NCI-H526 treated with DMSO at 0.1 percent for 48 hours (cell line): ENCODE measurements at places on chromosomes 7 and 10.

GRCh38 chr10:71042216-71042615, 153.9 kb upstream of the PCBD1 start:
- no peak for DNase-seq

- no peak for DNase-seq
Observed at GRCh38 chr7:32399311-32399710, 90.9 kb downstream of the LSM5 start.

- DNase-seq: no peak
Observed at GRCh38 chr7:127745445-127745844, 93.5 kb downstream of the SND1 start.

GRCh38 chr10:3192856-3193635, 20.5 kb upstream of the PITRM1 start:
- DNase-seq: peak; percentile 51

GRCh38 chr10:3708852-3709251, 76.2 kb downstream of the KLF6 start:
- DNase-seq: no peak

DNA sequence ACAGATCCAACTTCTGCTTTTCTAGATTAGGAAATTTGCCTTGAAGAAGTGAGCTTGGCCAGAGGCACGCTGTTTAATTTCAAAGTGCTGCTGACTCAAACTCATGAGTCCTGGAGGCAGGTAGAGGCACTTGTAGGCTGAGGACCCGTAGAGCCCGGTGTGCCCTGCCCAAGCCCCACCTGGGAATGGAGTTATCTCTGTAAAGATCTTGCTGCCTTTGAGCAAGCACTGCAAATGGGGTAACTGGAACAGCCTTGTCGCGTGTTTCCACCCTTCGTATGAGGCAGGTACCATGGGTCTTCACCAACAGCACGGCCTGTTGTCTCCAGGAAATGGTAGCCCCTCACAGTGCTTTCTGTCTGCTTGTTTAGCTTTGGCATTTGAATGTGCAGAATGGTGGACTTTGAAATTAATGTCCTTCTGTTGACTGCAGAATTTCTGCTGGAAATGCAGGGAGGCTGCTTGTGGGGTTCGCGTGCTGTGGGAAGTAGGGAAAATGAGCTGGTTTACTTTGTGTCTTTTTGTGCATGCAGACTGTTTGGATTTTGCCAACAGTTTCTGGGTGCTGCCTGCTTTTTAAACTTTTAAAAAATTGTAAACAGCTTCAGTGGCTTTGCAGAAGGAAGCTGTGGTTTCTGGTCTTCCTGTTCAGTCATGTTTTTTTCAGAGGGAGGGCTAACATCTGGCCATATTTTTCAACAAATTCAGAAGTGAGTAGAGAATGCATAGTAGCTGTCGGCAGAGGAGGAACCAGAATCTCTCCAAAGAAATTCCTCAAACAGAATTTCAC, 27.2 kb downstream of the CCM2 start:
- no peak for DNase-seq

DNA sequence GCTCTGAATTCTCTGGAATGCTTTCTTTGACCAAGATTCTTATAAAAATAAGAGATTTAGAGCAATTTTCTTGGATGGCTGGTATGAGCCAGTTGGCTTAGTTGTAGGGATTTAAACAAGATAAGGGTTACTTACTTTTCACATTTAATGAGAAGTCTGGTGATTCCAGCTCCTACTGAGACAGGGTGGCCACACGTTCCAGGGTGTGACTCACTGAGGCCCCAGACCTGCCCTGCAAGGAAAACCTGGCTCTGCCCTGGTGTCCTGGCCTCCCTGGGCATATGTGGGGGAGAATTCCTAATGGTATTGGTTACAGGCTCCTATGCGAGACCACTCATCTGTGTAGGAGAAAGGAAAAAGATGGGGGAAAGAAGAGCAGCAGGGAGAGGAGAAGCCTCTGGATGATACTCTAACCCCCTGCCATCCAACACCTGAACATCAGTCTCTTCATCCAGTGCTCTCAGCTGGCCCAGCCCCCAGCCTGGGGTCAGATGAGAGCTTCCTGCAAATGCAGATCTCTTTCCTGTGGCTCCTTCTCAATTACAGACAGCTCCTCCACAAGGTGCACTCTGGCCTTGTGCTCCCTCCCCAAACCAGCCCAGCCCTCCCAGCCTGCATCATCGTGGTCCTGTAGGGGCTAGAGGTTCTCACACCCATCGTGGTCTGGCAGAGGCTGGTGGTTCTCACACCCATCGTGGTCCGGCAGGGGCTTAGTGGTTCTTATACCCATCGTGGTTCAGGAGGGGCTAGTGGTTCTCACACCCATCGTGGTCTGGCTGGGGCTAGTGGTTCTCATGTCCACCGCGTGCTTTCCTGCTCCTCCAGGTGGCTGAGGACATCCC, 139.9 kb downstream of the EGFR start:
- DNase-seq: no peak

DNA sequence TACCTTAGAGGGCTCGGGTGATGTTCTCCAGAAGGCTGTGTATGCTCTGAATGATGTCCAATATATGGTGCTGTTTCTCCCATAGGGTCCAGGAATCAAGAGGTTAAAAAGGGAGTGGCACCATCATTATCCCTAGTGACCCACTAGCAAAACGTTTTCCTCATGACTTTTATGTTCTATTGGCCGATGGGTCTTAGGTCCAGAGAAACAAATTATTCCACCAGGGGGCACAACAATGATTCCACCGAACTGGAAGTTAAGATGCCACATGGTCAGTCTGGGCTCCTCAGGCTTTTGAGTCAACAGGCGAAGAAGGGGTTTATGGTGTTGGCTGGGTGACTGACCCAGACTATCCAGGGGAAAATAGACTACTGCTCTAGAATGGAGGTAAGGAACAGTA, 256.1 kb downstream of the COBL start:
- DNase-seq: no peak

- DNase-seq: no peak
Observed at GRCh38 chr7:146366938-146367337, 250.3 kb downstream of the CNTNAP2 start.

DNA sequence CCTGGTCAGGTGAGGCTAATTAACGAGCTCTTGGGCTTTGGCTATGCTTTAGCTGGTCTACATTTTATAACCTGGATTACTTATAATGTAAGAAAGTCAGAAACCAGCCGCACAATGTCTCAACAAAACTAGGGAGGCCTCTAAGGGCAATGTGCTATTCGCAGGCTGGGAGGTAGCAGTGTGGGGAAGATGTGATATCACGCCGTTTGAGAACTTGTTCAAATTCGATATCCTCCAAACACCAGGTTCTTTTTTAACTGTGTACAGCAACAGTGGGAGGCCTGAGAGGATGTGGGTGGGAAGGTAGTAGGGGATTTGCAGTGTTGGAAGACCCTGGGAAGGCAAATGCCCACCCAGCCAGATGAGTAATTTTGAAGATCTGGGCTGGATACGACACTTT, 184.5 kb downstream of the JAZF1 start:
- DNase-seq: no peak

- DNase-seq: no peak
Observed at GRCh38 chr7:23161482-23161881, 20.4 kb upstream of the NUP42 start.

DNA sequence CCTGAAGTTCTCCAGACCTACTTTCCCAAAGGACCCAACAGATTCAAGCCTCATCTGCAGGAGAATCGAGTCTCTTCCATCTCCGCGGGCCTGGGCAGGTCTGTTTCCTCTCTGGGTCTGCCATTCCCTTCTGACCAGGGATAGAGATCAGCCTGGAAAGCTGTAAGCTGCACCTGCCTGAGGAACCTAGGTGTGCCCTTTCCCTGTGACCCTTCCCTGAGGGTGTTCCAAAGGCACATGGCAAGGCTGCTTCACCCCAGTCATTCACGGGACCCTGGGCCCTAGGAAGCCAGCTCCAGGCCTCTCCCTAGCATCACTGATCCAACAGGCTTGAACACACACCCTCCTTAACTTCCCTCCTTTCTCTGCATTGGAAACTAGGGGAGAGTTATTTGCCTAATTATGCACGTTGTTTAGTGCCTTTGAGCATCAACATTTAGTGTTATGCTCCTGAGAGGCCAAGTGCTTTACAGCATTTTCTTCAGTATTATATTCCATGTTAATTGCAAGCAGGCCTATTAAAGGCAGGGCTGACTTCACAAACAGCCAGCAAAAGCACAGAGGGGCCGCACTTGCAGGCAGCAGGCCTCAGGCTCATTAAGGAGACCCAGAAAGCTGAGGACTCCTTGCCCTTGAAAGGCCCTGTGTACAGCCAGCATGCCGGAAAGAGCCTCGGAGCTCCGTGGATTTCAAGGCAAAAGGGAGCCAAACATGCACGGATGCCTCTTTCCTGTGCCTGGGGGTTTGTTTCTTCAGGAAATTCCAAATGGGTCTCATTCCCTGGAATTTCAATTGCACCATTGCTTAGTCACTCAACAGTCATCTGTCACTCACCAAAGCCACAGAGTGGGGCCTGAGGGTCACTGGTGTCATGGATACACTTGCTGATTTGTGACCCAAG, 91.0 kb upstream of the FAM20C start:
- DNase-seq: no peak

- no peak for DNase-seq
Observed at GRCh38 chr7:130397051-130397757, 16.9 kb downstream of the CPA1 start.

GRCh38 chr7:103905997-103906396, 83.5 kb downstream of the RELN start:
- no peak for DNase-seq

GRCh38 chr10:118439824-118440223, 97.7 kb upstream of the FAM204A start:
- no peak for DNase-seq

GRCh38 chr10:88080213-88080612, 216.8 kb downstream of the PTEN start:
- no peak for DNase-seq

DNA sequence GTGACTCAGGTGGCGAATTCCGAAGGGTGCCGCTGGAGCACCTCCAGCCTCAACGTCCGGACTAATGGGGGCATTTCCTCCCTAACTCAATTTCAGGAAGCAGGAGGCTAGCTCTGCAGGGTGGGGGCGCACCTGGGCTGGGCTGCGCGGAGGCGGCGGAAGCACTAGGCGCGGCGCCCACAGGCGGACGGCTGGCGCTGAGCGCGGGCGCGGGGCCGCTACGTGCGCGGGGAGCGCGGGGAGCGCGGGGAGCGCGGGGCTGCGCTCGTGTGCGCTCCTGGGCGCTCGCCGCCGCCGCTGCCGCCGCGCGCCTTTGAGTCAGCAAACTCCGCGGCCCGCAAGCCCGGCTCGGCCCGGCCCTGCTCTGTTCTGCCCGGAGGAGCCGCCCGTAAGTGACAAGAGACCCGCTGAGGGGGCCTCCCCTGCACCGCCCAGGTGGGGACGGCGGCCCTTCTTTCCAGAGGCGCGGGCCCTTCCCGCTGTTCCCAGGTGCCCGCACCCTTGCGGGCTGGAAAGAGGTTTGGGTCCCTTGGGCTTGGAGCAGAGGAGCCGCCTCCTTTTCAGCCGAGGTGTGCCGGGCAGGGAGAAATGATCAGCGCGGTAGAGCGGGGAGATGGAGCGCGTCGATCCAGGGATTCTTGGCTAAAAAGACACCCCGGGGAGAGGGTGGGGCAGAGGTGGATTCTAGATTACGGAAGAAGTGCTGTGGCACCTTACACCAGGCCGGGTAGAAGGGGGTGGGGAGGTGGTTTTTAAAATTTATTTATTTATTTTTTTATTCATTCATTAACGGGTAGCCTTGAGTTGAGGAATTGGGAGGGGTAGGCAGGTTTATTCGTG, at the start of gene SNX10:
SNX10 (plus strand) TSS at position 164 of the 840 bp plus-strand sequence. CDS start 54,581 bp downstream, outside the sequence.
- peak; percentile 58 for DNase-seq

DNA sequence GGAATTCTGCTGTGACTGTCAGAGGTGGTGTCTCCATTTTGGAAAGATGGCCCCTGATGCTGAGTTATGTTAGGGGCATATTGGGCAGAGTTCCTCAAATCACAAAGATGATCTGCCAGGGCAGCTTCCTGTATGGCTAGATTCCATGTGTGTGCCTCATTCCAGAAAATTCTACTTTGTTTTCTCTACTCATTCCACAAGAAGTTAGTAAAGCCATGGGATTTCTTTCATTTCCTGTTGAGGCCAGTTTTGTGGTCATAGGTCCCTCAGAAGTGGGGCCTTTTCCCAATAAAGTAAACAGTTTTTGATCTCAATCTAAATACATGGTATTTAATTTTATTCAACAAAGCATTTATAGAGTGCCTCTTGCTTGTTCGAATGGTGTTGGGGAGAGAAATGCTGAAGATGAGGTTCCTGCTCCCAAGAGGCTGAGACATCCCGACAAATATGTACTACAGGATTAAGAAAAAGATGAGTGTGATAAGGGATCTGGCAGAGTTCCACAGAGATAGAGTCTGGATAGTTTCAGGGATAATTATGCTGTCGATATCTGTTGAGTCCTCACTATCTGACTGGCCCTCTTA, 33.0 kb downstream of the MINDY4 start:
- no peak for DNase-seq

DNA sequence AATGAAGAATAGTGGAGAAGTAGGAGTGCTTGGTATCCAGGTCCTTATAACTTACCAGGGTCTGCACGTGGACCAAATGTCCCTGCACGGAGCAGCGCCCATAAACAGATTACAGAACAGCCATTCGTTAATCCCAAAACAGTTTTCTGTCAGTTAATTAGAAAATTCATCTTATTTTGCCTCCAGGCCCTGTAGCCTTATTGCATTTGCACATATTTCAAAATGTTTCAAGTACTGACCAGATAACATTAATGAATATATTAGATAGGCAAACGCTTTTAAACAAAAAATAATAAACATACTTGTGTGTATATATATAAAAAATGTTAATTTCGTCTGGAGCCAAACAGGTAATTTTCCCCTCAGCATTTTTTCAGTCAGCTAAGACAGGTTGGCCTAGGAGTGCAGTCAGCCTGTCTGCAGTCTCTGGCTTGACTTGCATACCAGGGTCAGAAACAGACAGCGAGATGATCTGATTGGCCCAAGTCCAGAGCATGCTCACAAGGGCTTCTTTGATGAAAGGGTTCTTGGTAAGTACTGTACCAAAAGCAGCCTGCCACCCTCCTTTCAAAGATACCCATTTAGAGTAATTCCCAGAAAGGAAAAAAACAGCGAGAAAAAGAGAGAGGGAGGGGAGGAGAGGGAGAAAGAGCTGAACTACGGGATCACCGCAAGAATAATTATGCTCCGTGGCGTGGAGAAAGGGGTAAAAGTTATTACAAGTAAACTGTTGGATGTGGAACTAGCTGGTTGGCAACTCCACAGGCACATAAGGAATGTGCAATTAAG, 194.4 kb upstream of the TCF7L2 start:
- DNase-seq: no peak

- no peak for DNase-seq
Observed at GRCh38 chr10:47026301-47027107, 115.3 kb downstream of the PTPN20 start.

GRCh38 chr7:2566348-2566889, 7.6 kb downstream of the IQCE start:
- no peak for DNase-seq

GRCh38 chr7:155464948-155465739, 7.2 kb downstream of the EN2 start:
- DNase-seq: no peak
